COR-L47 (cell line): ENCODE measurements at places on chromosomes 1 and 21.

GRCh38 chr1:224737353-224737727, 121.2 kb downstream of the CNIH3 start:
- DNase-seq: no peak

GRCh38 chr1:35030338-35030737, 1.4 kb downstream of the ZMYM6 start:
- no peak for DNase-seq

GRCh38 chr1:196933531-196934189, 9.9 kb upstream of the CFHR2 start:
- no peak for DNase-seq

DNA sequence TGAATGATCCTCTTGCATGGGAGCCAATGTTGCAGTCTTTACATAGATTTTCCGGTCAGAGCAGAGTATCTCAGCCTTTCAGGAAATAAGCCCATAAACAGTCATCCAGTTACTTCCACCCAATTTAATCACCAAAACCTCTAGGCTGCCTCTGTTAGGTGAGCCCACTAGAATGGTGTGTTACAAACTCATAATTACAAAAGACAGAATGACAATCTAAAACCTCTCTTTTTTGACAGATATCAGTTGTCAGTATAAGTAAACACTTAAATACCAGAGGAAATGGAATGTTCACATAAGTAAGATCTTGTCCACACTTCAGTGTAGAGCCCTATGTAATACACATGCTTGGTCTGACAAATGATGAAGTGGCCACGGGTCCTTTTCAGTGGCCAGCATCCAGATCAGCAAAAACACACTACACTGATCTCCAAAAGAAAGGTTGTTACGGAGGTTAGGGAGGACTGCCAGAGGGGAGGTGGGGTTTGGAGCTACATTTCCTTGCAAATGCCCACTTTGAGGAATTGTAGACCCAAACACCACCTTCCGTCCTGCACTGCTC, 71.3 kb upstream of the FBXO28 start:
- DNase-seq: no peak

DNA sequence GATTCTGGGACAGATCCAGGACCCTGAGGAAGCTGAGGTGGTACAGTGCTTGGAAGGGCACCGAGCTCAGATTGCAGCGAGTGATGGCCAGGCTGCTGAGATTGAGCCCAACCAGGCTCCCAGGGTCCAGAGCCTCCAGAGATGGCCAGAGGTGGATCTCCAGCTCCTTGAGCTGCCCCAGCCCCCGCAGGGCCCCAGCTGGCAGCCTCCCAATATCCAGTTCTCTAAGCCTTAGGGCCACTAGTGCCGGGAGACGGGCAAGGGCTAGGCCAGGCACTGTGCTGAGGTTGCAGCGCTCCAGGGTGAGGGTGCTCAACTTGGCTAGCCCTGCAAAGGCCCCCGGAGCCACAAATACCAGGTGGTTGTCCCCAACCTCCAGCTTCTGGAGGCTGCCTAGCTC, 3.4 kb downstream of the LINGO4 start:
- no peak for DNase-seq

GRCh38 chr21:27761623-27762022, 794.7 kb upstream of the ADAMTS5 start:
- DNase-seq: no peak

DNA sequence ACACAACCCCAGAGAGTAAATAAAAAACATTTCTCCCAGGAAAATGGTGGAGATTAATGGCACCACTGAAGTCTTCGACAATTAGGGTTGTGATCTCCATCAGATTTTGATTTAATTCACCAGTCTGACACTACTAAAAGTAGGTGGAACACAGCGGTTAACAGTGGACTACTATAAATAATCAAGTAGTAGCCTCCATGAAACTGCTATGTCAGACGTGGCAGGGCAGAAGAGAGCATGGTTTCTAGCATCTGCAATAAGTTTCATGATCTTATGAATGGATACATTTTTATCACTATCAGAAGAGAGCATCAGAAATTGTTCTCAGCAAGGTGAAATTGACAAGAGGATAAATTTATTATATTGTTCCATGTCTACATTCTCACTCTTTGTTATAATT, 1706.6 kb downstream of the MRPL39 start:
- no peak for DNase-seq

DNA sequence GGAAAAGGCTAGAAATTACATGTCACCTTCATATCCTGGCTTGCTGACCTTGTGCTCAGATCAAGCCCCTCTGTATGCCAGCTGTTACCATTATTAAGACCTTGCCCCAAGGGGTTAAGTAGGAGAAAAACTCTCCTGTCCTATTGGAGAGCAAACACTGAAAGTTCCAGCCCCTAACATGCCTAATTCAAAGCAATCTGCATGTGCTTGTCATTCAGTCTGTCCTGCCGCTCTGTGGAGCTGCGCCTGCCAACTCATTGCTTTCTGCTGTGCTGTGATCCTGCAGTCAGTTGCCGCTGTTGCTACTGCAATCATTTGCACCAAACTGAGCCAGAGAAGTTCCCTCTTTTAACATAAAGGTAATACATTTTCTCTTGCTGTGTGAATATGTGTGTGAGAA, 113.4 kb downstream of the DISP1 start:
- DNase-seq: peak; percentile 27

GRCh38 chr1:225361176-225361575, 66.7 kb downstream of the LBR start:
- no peak for DNase-seq

GRCh38 chr1:26094677-26095383, 16.8 kb upstream of the PDIK1L start:
- peak; percentile 24 for DNase-seq

DNA sequence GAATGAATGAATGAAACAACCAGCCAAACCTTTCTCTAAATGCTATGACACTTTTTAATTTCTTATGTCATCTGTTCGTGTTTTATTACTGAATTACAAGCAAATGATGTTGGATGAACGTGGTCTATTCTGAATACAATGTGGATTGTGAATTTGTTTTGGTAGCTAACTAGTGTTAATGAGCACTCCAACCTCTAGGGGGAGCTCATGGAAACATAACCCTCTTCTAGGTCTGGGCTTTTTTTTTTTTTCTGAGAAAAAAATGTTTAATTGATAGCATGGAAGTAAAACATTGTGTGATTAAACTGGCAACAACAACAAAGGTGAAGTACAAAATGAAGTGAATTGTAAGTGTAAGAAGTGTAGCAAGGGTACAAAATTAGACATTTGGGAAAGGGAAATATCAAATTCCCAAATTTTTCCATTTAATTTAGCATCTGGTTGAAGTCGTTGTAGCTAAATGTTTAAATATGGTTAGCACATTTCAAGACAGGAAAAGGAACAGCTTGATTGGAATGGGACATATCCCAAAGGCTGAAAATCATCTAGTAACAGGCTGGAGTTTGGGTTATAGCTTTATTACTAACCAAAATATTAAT, 42.6 kb upstream of the PTGS2 start:
- DNase-seq: peak; percentile 21

DNA sequence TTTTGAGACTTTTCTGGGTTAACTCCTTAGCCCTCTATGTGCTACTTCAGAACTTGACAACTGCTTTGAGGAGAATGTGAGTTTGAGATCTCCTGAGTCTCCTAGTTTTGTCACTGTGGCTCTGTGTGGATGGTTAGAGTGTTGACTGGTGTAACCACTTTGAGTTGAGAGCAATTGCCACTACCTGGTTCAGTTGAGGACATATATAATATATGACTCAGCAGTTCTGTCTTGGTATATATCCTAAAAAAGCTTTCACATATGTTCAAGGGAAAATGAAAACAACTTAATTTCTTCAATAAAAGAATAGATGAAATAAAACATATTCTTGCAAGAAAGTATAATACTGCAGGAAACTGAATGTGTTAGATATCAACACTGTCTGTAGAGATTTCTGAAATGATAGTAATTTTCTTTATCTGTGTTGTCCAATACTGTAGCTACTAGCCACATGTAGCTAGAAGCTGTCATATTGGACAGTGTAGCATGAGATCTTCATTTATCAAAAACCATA, 96.7 kb upstream of the QSOX1 start:
- DNase-seq: no peak

DNA sequence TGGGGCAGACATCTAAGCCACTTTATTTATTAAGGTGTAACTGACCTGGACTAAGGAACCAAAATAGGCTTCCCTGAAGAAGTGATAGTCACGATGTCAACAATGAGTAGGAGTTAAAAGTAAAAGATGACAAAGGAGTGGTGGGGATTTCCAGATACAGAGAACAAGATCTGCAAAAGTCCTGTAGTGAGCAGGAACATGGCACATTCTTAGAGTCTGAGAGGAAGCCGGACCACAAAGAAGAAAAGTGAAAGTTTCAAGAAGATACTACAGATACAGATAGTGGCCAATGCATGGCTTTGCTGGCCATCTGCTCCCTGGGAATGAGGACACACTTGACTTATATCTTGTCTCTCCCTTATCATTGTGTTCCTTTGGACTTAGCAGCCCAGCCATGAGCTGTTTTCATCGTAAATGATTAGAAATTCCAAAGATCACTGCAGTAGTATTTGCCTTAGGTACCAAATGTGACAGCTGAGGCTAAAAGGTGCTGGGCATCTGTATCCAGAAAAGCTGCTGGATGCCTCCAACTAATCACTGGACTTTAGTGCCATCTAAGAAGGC, 302.4 kb upstream of the NR5A2 start:
- no peak for DNase-seq

- no peak for DNase-seq
These were observed 25.6 kb downstream of the OR10J5 start for GRCh38 chr1:159510229-159510541.

GRCh38 chr1:25716320-25716719, 83.7 kb upstream of the SELENON start:
- DNase-seq: no peak

- DNase-seq: no peak
These were observed 13.5 kb downstream of the RNF2 start for GRCh38 chr1:185058876-185059275.

GRCh38 chr1:230327892-230328284, 98.2 kb downstream of the PGBD5 start:
- DNase-seq: no peak

- DNase-seq: no peak
These were observed 579.6 kb downstream of the USP25 start for GRCh38 chr21:16309250-16309971.

DNA sequence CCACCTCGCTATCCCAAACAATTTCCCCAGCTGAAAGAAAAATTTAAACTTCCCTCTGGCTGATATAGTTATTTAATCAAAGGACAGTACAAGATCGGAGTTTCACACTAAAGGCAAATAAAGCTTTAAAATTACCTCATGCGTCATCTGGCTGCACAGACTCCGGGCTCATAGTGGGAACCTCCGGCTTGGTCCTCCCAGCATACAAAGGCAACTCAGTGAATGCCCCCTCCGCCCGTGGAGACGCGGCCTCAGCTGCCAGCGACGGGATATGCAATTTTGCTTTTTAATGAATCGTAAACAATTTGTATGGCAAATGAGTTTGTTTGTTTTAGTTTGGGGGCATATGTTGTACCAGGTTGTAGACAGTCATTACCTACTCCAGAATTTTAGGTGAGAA, 214.6 kb upstream of the NFIA start:
- no peak for DNase-seq

- no peak for DNase-seq
These were observed 2.4 kb upstream of the ITLN2 start for GRCh38 chr1:160956966-160957365.

- peak; percentile 27 for DNase-seq
These were observed 346.7 kb upstream of the ADGRL4 start for GRCh38 chr1:79353224-79353623.

DNA sequence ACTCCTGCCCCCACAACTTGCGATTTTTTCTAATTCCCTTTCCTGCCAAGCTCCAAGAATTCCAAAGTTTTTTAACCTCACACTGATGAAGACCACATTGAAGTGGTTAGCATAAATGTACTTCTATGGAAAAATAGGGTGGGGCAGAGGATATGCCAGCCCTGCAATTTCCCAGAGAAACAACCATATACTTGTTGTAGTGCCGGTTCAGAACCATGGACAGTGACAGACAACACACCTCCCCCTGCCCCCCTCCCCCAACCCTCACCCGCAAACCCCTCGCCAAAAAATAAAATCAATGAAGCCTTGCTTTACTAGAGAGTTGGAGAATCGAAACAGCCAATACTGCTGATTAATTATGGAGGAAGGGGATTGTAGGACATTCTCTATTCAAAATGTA, 109.5 kb upstream of the GRIK3 start:
- DNase-seq: no peak

DNA sequence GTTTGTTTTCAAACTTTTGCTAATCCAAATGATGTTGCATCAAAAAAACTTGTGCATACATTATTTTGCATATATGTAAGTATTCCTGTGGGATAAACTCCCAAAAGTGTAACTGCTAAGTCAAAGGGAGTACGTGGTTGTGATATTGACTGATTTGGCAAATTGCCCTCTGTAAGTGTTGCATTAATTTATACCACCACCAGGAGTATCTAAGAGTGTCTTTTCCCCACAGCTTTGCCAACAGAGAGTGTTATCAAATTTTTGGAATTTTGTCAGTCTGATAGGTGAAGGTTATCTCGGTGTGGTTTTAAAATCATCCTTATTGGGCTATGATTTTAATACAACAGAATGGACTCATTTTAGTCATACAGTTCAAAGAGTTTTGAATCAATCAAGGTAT, 30.1 kb upstream of the PARP1 start:
- no peak for DNase-seq

DNA sequence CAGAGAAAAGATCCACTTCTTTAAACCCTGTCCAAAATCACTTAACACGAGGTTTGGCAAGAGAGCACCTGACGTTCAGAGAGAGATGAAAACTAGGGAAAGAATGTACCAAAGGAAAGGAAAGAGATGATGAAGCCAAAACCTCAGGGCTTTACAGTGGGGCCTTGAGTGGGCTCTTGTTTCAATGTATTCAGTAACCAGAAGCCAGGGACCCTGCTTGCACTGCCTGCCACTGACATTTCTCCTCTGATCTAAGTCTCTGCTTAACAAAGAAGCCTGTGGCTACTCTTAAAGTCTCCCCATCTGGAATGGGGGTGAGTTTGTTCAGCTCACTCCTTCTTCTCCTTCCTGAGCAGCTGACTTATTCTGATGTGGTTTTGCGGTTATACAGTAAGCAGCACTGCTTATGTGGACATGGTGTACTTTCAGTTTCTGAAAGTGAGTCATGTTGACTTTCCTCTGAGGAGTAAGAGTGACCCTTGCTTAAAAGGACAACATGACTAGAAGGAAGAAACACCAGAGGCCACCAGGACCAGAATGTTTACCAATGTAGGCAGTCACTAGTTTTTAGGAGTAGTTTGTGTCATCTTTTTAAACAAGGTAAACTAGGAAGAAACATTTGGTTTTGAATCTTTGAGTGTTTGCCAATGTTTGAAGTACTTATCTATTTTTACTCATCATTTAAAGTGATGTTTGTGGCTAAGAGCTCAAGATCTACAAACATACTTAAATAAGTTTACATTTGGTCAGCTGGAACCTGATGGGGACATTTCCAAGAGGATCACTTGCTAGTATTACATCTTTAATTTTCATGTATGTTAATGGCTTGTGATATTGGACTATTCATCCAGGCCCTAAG, 87.4 kb downstream of the FASLG start:
- DNase-seq: no peak
